Activated CD8-positive, alpha-beta T cell treated with anti-CD3 and anti-CD28 coated beads for 36 hours (primary cell): ENCODE measurements at places on chromosomes 12 and 14. TPM values are rescaled to one million over a fixed set of nuclear protein-coding genes. Genes with fewer than 3 reads are reported as not detected.

Gene RD3L
- total RNA-seq: not detected

Gene NGDN
- total RNA-seq: 57.4 TPM

Gene RGS6
- not detected for total RNA-seq

Gene FAM181A
- total RNA-seq: not detected

Gene PLXNC1
- 9.5 TPM for total RNA-seq

Gene RBM23
- total RNA-seq: 46.9 TPM

Gene GPR162
- 2.1 TPM for total RNA-seq

Gene VRTN
- total RNA-seq: not detected

Gene LMO3
- not detected for total RNA-seq

Gene GLIPR1L2
- 0.43 TPM for total RNA-seq

Gene PPHLN1
- total RNA-seq: 73.2 TPM

Gene KRT3
- not detected for total RNA-seq

Gene KERA
- total RNA-seq: not detected

Gene JAG2
- 3.6 TPM for total RNA-seq

Gene KRT72
- total RNA-seq: 0.32 TPM

Gene USP44
- total RNA-seq: 15.5 TPM

Gene PLCZ1
- not detected for total RNA-seq

Gene KLHL28
- total RNA-seq: 11.1 TPM

Gene SERPINA4
- not detected for total RNA-seq

Gene TMEM19
- 16.5 TPM for total RNA-seq

Gene MORN3
- 0.51 TPM for total RNA-seq

Gene OR4E2
- total RNA-seq: not detected

Gene SLC7A7
- total RNA-seq: 0.45 TPM

Gene CELA1
- 0.29 TPM for total RNA-seq
